Central memory CD8-positive, alpha-beta T cell (primary cell): ENCODE measurements at places on chromosomes 2 and 18.
A peak's percentile ranks its signal among the peaks of the same experiment; 100 is the strongest.

DNA sequence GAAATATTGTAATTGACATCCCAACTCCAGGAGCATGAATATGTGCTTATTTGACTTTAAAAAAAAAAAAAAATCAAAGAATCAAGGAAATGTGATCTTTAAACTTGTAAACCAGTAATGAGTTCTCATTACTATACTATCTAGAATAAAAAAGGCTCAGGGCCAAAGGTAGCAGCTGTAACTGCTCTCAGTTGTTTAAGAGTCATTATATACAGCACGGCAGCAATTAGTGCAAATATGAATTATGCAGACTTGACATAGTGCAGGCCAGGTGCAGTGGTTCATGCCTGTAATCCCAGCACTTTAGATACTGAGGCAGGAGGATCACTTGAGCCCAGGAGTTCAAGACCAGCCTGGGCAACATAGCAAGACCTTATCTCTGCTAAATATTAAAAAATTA is 125.7 kb upstream of the TTC39C start:
- no peak for DNase-seq

DNA sequence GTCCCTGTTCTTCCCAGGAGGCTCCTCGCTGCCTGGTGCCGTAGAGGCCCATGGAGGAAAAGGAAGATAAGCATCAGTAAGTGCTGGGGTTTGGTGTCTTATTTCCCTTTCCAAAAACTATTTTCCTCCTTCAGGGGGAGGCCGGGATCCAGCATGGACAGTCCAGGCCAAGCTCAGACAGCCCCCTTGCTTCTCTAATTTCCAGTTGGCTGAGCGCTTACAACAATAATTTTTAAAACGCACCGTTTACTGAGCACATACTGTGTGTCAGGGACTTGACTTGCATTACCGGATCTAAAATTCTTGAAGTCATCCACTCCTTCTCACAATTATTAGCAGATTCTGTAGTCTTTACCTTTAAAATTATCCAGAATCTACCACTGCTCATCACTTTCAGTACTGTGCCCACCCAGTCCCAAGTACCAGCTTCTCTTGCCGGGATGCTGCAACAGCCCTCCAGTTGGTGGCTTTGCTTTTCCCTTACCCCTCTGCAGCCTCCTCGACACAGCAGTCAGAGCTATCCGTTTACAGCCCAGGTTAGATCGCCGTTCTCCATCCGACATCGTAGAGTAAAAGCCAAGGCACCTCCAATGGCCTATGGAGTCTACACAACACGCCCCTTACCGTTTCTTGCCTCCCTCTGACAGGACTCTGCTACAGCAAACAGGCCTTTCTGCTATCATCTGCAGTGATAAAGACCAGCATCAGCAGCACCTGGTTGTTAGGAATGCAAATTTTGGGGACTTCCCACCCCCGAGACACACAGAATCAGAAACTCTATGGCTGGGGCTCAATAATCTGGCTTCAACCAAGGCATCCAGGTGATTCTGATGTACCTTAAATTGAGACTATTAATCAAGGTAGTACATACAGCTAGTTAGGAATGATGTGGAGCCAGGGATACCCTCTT is 75.2 kb upstream of the TSPYL6 start:
- no peak for DNase-seq

GRCh38 chr18:8375249-8375648 is 234.0 kb upstream of the RAB12 start:
- DNase-seq: no peak

- no peak for DNase-seq
These were observed 134.1 kb upstream of the LRRTM1 start for GRCh38 chr2:80438686-80439085.

DNA sequence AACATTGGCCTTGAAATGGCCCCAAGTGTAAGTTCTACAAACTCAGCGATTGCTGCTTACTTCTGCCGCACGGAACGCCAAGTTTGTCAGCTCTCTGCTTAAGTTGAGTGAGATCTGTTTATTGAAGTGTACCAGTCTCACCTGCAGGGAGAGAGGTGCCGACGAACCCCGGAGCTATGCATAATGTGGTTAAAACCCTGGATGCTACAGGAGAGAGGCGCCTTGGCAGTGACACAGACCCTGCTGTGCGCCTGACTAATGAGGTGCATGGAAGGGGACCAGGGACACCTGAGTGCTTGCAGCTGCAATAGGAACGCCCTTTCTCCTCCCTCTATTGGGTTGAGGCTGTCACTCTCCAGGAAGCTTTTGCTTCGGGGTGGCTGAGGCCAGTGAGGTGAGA is 979 bp downstream of the SLC9A2 start:
- DNase-seq: no peak

DNA sequence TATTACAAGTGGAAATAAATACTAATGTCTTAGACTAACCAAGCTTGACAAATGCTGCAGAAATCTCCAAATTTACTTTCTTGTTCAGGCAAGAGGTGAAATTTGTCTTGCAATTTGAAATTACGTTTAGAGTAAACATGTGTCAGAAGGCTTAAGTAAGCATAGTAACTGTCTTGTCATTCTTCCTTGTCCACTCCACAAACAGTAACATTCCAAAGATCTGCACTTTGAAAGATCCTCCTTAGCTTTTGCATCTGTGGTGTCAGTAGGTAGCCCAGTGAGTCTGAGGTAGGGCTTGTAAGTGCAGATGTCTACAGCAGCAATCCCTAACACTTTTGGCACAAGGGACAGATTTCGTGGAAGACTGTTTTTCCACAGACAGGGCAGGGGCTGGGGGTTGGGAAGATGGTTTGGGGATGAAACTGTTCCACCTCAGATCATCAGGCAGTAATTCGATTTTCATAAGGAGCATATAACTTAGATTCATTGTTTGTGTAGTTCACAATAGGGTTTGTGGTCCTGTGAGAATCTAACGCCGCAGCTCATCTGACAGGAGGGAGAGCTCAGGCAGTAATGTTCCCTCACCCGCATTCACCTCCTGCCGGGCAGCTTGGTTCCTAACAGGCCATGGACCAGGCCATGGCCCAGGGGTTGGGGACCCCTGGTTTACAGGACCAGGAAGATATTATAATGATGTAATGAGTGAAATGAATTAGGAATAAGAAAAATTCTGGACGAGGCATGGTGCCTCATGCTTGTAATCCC is 18.6 kb downstream of the RASGRP3 start:
- no peak for DNase-seq

GRCh38 chr2:58291726-58292438 is 50.8 kb upstream of the FANCL start:
- DNase-seq: no peak

GRCh38 chr2:201781557-201782051 is 871 bp upstream of the ALS2 start:
- DNase-seq: no peak

GRCh38 chr18:74013955-74014354 is 133.7 kb downstream of the FBXO15 start:
- no peak for DNase-seq

- DNase-seq: no peak
These were observed 87.1 kb downstream of the ITGB1BP1 start for GRCh38 chr2:9336241-9336575.

DNA sequence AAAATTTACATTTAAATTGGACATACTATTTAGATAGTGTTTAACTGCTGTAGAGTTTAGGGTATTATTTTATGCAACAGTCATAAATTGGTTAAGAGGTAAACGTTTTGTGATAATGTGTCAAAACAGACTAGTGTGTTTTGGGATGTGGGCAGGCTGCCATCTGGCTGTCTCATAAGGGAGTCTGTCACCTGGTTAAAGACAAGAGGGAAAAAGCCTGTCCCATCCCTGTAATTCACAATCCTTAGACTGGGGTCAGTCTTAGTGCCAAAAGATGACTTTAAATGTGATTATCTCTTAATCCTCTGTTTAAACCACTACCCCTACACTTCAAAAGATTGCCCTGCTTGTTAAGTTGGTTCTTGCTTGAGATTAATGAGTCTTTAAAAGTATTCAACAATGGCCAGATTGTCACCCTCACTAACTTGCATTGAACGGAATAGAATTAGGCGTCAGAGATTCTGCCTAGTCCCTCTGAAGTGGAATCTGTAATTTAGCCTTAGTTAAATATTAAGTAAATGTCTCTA is 59.2 kb downstream of the SGPP2 start:
- DNase-seq: no peak

GRCh38 chr2:47293976-47294375 is 109.0 kb upstream of the MSH2 start:
- no peak for DNase-seq

DNA sequence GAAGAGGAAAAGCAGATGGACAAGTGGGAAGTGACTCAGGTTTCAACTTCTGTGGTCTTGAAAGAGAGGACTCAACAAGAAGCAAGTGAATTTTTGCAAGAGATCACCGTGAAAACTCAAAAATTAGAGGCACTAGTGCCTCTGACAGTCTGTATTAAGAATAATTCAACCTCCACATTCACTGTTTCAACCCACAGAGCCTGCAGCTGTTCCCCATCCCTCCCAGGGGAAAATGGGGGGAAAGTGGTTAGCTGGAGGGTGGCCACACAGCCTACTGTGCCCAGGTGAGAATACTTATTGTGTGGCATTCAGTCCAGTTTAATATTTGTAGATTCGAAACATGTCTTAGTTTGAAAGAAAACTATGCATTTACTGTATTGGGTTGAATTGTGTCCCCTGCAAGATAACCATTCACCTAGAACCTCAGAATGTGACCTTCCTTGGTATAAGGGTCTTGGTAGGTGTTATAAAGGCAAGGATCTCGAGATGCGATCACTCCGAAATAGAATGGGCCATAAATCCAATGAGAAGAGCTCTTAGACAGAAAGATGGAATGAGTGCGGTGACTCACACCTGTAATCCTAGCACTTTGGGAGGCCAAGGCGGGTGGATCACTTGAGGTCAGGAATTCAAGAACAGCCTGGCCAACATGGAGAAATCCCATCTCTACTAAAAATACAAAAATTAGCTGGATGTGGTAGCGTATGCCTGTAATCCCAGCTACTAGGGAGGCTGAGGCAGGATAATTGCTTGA is 94.3 kb downstream of the IRS1 start:
- no peak for DNase-seq

- DNase-seq: no peak
These were observed 41.1 kb downstream of the PLEKHB2 start for GRCh38 chr2:131146231-131146630.

GRCh38 chr2:74232426-74232825 is 34.0 kb downstream of the MTHFD2 start:
- DNase-seq: no peak

GRCh38 chr2:23065936-23066335 is 319.0 kb upstream of the KLHL29 start:
- no peak for DNase-seq

DNA sequence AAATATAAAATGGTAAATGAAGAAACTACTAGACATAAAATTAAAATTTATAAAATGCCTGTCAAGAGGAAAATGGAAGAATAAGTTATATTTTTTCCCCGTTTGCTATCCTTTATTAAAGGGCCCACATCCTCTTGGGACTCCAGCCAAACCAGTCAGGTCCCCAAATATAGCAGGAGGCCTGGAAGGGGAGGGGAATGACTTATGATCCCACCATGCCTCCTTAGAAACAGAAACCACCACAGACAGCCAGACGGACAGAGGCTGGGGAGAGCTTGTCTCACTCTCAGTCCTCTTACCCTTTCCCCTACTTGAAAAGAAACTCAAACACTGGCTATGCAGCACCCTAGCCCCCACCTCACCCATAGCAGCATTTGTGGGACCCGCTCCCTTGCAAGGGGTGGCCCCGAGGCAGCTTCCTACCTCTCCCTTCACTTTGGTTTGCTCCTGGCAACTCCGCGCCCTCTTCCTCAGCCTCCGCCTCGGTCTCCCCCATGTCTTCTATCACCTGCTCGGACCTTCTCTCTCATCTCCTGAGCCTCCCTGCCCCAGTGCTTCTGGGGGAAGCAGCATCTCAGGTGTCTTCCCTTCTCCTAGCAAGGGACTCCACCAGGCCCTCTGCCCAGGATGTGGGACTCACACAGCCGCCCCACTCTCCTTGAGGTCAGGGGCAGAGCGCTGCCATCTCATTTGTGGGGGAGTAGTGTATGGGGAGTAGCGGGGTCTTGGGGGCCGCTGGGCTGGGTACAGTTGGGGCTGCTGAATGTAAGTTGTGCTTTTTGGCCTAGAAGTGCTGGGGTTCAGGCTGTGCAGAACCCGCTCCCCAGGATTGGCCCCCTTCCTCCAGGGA is 37.4 kb upstream of the ANKRD62 start:
- no peak for DNase-seq

DNA sequence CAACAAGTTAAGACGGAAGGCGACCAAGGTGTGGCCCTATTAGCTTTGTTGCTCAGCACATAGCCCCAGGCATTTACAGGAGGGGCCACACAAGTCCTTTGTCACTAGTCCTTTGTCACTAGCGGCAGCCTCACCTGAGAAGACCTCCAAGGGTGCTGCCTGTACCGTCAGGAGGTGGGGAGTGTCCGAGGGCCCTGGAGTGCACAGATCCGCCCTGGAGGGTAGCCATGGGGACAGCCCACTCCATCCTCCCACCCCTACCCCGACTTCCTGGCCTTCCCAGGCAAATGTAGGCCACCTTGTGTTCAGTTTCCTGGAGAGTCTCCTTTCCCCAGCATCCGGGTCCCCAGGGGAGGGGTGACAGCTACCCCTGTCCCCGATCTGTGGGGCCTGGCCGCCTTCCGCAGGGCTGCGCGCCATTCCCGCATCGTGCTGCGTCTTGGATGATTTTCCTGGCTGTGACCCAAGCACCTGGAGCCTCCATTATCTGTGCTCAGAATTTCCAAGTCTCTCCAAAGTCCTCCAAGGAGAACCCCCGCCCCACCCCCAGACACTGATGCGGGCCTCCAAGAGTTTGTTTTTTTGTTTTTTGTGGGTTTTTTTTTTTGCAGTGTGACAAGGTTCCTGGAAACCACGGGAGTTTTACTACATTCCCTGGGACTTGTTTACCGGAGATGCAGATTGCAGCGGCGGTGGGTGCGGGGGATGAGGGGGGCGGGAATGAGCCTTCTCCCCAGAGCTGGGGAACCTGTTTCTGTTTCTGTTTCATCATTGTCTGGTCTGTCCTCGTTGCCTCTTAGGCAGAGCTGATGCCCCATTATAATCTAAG is 28.6 kb downstream of the TEX44 start:
- DNase-seq: no peak

GRCh38 chr2:84741182-84741822 is 139.6 kb downstream of the TRABD2A start:
- DNase-seq: peak; percentile 40
